ENCODE measurements at places on chromosomes 4 and X.
A peak's percentile ranks its signal among the peaks of the same experiment; 100 is the strongest.

- DNase-seq: no peak
These were observed 5.9 kb downstream of the TSR2 start for GRCh38 chrX:54446084-54446483.

DNA sequence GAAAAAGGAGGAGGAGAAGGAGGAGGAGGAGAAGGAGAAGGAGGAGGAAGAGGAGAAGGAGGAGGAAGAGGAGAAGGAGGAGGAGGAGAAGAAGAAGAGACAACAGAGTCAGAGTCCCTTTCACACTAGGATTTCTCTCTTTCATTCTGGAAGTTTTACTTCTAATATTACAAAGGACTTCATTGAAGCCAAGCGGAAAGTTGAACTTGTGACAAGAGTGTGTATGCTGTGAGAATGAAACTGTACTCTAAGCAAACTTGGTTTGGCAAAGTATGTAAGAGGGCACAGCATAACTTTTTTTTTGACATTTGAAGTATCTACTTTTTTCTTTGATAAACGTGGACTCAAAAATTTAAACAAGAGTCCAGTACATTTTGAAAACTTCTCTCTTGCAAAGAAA, 48.0 kb downstream of the CXCL8 start:
- DNase-seq: no peak

- no peak for DNase-seq
These were observed 25.2 kb upstream of the TBC1D14 start for GRCh38 chr4:6884341-6884870.

- peak; percentile 64 for DNase-seq
These were observed 327.3 kb downstream of the MAPK10 start for GRCh38 chr4:86032476-86033022.

GRCh38 chr4:141223418-141223817, 2.7 kb downstream of the ZNF330 start:
- DNase-seq: no peak

GRCh38 chrX:12701628-12702027, 89.6 kb upstream of the PRPS2 start:
- DNase-seq: peak; percentile 23

Measured in hepatic stellate cell (primary cell).